ENCODE measurements at places on chromosomes 11 and 22.

- DNase-seq = no peak
Measured at GRCh38 chr11:2251138-2251537, 19.2 kb downstream of the ASCL2 start.

DNA sequence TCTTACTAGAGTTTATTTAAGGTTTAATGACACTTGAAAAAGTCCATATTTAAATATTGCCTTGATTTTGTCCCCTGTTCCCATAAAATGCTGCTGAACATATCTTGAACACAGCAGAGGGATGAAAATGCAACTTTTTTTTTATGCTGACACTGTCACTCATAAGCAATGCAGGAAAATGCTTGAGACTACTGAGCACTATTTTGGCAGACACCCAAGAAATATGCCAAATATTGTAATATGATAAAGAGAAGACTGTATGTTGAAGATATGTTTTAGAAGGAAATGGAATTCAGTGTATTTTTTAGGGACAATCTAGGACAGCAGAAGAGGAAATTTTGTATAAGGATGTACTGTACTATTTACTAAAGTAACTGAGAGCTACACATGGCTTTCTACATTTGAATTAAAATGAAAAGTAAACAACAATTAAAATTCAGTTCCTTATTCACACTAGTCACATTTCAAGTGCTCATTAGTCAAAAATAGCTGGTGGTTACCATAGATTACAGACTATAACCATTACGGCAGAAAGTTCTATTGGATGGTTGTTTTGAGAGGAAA lies 58.6 kb downstream of the LRRC4C start:
- DNase-seq = no peak

- no peak for DNase-seq
Measured at GRCh38 chr11:133740963-133741362, 104.3 kb downstream of the SPATA19 start.

DNA sequence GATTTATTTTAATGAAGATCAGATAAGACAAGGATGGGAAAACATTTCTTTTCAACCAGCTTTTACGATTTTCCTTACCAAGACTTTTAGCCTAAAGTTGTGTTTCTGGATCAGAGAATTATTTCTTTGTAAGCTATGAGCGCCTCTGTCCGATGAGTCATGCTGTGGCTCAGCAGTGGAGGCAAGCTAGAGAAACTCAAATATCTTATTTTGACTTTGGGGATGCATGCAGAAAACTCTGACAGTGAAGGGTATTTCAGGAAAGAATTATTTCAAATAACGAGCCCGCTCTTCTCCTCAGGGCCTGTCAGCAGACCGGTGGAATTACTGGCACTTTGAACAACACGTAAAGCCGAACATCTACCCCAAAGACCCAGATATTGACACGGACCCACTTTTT lies 77.9 kb upstream of the OR5AK2 start:
- DNase-seq = no peak

GRCh38 chr11:111541254-111542061 lies 938 bp downstream of the LAYN start:
- DNase-seq = no peak

GRCh38 chr22:39229075-39229474 lies 15.7 kb downstream of the PDGFB start:
- DNase-seq = no peak

DNA sequence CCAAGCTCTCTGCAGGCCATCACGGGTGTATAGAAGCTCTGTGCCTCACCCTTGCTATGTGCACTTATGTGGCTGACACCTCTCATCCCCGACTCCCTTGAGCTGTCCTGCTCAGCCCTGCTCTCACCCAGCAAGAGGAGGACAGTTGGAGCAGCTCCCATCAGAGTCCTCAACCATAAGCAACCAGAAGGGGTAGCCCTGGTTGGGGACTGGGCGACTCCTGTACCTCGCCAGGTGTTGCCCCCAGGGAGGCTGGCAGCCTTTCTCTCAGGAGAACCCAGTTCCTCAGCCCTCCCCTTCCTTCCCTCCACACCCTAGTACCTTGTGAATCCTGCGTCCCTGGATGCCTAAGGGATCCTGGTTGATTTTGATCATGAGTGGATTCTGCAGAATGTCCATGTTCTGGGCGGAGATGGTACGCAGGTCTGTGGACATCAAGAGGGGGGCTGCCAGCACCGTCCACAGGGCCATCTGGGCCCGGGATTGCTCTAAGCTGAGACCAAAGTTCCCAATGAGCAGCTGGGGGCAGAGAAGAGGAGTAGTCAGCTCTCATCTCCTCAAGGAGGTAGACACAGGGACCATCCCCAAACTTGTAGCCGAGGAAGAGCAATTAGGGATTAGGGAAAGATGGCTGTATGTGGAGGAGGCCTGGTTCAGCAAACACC lies 8.0 kb downstream of the NAGA start:
- DNase-seq = no peak

Data from CD4-positive, CD25-positive, alpha-beta regulatory T cell (primary cell).